NCI-H446 treated with DMSO at 0.1 percent for 48 hours (cell line): ENCODE measurements at places on chromosomes 3 and 15.

- no peak for DNase-seq
Observed at GRCh38 chr3:23624305-23624704, 181.4 kb upstream of the UBE2E1 start.

DNA sequence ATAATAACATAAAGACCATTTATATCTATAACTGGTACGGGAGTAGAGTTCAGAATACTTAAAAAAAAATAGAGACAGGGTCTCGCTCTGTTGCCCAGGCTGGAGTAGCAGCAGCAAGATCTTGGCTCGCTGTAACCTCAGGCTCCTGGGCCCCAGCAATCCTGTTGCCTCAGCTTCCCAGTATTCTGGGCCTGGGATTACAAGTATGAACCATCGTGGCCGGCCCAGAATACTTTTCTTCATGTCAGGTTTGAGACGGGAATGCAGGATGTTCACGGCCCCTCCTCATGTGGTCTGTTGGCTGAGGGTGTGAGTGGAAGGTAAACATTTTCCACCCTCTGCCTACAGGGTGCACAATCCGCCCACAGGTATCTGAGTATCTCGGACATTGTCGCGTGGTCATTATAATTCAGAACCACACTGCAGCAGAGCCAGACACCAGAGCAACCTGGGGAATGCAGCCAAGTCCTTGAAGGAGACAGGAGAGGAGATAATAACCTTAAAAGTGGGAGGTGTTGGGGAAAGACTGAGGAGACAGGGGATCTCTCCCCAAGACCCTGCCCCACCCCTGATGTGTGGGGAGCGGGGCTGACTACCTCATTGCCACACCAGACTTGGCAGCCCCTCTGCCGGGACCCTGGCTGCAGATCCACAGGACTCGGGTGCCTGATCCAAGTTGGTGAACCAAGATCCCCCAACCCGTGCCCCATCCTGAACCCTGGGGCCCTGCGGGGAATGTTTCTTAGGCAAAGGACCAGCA lies 106.8 kb downstream of the ADCY5 start:
- DNase-seq: no peak

DNA sequence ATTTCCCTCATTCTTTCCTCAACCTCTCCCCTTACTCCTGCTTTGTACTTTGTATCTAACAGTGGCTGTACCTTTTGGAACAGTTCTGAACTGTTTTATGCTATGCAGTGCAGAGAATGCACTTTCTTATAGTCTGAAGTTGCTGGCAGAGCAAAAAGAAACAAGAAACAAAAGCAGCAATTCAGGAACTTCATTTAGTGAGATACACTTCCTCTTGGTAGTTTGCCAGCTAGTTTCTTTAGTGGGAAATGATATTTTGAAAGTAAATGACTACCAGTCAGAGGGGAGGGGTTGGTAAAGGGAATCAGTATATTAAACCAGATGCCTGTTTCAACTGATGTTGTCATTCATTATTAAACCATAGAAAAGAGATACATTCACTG lies 55.0 kb upstream of the CHD2 start:
- DNase-seq: no peak

DNA sequence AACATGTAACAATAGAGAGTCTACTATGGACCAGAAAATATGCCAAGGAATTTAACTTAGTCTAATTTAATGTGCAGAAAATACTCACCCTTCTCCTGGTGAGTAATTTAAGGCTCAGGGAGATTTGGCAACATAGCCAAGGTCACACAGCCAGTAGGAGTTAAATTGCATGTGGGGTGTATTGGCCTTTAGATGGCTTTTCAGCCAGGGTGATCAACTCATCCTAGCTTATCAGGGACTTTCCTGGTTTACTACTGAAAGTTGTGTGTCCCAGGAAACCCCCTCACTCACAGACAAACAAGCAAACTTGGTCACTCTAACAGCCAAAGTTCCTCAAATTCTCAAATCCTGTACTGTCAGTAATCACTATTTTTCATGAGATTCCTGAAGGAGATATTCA lies 2.6 kb upstream of the SLC9A9 start:
- DNase-seq: no peak

DNA sequence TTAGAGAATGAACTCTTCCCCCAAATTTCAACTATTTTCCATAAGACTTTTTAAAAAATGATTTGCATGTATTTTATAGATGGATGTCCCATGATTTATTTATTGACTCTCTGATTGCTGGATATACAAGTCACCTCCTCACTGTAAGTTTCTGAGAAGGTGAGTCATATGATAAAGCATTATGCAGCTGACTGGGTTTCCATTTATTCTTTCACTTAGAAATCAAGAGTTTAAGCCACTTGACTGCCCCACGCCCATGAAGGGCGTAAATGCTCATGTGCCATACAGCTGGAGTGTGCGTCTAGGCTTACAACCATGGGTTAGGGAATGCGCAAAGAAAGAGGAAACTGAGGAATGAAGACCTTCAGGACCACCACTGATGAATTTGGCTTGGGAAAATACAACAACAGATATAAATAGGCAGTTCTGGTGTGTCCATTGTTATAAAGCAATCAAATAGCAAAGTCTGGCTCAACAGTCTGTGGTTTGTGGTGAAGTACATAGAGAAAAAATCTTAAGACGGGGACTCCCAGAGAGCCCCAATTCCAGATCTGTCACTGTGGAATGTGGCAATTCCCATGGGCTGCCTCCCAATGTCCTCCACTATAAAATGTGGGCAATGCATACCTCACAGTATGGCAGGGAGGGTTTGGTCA lies 20.3 kb downstream of the SLCO2A1 start:
- DNase-seq: no peak

DNA sequence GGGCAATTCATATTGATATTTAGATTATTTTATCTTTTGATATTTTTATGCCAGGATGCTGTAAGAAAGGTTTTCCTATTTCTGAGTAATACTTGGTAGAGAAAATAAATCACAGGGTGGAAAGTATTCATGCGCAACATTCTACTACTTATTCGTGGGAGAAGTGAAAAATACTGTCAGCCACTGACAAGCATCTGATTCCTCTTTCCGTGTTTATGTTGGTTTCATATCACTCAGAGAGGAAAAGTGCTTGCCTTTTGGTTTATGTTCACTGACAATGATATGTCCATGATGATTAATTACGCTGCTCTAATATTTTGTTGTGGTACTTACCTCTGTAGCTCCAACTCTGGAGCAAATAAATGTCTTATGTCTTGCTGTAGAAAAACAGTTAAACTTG lies 429.4 kb downstream of the EDEM1 start:
- no peak for DNase-seq

GRCh38 chr3:192892981-192893700 lies 24.5 kb downstream of the MB21D2 start:
- no peak for DNase-seq

GRCh38 chr3:63015614-63016309 lies 140.5 kb upstream of the CADPS start:
- DNase-seq: no peak

DNA sequence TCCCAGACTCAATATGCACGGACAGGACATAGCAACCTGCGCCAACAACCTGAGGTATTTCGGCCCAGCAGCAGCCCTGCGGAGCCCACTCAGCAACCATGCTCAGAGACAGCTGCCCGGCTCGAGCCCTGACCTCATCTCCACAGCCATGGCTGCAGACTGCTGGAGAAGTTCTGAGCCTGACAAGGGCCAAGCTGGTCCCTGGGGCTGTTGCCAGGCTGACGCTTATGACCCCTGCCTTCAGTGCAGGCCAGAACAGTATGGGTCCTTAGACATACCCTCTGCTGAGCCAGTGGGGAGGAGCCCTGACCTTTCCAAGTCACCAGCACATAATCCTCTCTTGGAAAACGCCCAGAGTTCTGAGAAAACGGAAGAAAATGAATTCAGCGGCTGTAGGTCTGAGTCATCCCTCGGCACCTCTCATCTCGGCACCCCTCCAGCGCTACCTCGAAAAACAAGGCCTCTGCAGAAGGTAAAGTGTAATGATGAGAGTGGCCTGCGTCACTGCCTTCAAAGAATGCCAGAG lies 25.5 kb downstream of the TMEM41A start:
- no peak for DNase-seq

DNA sequence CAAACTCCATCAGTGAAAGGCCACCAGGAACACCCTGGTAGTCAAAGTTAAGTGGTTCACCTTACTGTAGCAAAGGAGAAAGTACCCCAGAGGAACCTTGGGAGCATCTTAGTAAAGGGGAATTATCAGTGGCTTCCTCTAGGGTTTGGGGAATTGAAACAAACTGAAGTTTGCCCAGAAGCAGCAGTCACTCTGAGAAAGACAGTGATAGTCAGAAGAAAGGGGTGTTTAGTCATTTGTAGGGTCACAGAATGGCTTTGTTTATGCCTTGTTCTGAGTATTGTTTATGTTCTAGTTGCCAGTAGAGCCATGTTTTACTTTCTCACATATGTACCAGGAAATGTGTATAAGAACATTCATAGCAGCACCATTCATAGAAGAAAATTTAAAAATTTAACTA lies 93.8 kb downstream of the FHIT start:
- no peak for DNase-seq

DNA sequence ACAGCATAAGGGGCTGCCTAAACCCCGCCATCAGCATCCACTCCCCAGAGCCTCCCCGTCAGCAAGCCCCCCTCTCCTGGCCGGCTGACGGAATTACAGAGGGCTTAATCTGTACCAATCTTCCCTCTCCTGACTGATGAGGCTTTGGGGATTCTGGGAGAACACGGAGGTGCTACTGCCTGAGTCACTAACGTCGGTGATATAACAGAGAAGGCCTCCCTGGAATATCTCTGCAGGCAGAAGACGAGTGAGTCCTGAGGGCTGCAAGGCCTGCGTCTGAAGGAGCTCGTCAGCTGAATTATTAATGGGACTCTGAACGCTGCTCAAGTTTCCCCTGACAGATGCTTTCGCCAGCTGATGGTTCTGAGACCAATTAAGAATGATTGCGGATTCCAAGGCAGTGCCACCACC lies 147.7 kb downstream of the XXYLT1 start:
- no peak for DNase-seq

DNA sequence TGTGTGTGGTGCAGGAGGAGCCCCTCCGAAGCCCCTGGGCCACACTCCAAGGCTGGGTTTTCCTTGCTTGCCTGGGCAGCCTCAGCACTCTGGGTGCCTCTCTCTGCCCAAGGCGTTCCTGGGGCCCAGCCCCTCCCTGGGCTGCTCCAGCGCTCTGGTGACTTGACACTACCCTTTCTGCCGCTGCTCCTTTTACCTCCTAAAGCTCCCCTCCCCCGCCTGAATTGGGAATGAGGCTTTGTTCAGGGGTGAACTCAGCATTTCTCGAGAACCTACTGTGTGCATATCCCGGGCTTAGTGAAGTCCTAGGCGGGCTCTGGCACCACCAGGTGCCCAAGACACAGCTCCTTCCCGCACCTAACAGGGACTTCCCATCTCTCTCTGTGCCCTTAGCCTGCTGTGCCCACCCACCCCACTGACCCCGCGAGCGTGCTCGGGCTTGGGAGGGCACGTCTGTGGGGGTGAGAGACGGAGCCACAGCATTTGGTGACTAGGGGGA lies 1.2 kb upstream of the BAHD1 start:
- no peak for DNase-seq

GRCh38 chr15:66964111-66964738 lies 101.2 kb upstream of the SMAD3 start:
- no peak for DNase-seq

DNA sequence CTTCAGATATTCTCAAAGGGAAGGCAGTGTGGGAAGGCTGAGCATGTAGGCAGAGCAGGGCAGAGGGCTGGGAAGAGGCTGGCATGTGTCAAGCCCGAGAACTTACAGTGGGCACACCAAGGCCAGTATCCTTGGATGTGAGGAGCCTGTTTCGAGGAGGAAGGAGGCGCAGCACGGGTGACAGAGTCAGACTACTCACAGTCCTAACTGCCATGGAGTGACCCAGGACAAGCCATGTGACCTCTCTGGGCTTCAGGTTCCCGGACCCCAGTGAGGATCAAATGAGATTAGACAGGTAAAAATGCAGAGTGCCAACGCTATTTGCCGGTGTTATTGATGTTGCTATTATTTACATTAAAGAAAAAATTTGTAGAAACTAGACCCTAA lies 65.3 kb downstream of the NSMCE3 start:
- DNase-seq: no peak

DNA sequence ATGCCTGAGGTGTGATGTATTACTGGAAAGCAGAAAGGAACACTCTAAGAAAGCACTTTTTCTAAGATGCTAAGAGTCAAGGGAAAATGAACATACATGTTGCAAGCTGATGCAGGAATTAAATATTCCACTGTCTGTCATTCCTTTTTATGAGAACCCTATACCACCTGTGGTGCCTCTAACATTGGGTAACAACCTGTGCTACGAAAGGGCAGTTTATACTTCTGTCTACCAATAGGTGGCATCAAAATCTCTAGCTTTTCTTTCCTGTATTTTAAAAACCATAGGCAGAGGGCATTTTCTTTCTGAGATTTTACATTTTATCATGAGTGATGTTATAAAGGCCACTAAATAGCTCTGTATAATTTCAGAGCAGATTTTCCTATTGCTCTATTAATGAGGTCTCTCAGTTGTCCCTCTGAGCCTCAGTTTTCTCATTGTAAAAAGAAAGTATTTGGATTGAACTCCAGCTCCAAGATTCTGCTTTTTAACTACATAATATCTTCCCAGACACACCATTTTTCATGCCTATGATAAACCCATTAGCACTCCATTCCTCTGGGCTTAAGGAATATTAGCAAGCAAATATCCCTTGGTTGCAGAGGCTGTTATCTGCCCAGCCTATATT lies 3.5 kb upstream of the CPNE4 start:
- DNase-seq: peak; percentile 11

- no peak for DNase-seq
Observed at GRCh38 chr3:55609230-55609827, 122.2 kb upstream of the WNT5A start.
